ENCODE measurements at places on chromosomes 7 and 10.

DNA sequence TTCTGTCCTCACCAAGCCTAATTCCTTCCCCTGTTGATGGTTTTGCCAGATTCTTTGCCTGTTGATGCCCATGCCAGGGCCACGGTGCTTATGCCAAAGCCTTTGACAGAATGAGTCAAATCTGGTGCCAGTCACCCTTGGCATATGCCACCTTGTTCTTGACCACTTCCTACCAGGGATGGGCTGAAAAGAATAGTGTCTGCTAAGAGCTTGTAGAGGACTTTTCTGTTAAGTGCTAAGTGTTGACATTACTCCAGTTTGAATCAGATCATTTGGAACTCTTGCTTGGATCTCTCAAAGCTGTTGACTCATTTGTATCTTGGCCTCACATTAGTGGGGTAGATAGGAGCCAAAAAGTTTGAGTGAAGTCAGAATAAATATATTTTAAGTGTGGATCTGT lies 661.2 kb downstream of the AUTS2 start:
- DNase-seq, result no peak

DNA sequence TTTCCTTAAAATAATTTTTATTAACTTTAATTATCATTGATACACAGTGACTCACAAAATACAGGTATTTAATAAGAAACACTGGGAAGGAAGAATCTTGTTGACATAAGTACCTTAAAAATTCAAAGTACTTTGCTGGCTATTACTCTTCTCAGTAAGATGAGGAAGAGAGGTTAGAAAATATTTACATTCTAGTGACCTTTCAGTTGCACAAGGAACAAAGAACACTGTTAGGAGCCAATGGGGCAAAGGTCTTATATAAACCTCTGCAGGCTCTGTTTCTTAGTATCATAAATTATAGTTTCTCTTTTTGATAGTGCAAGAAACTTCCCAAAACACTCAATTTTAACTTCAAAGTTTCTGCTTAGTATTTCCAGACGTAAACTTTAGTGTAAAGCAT lies 4.8 kb upstream of the TAX1BP1 start:
- no peak for DNase-seq

DNA sequence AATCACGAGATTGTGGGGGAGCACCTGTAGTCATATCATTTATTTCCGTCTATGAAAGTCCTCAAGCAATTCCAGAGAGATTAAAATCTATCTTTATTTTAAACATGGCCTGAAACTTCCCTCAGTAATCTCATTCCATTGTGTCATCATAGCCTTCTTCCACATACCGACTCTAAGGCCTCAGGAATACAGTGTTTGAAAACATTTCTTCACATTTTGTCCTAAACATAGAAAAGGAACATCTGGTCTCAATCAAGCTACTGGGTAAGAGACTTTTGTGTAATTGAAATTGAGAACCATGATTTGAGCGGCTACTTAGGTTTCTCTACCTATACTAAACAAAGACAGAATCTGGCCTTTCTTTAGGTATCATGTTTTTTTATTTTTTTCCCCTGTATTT lies 78.0 kb upstream of the ELMO1 start:
- no peak for DNase-seq

GRCh38 chr10:126671402-126671975 lies 996 bp upstream of the C10orf90 start:
- no peak for DNase-seq

DNA sequence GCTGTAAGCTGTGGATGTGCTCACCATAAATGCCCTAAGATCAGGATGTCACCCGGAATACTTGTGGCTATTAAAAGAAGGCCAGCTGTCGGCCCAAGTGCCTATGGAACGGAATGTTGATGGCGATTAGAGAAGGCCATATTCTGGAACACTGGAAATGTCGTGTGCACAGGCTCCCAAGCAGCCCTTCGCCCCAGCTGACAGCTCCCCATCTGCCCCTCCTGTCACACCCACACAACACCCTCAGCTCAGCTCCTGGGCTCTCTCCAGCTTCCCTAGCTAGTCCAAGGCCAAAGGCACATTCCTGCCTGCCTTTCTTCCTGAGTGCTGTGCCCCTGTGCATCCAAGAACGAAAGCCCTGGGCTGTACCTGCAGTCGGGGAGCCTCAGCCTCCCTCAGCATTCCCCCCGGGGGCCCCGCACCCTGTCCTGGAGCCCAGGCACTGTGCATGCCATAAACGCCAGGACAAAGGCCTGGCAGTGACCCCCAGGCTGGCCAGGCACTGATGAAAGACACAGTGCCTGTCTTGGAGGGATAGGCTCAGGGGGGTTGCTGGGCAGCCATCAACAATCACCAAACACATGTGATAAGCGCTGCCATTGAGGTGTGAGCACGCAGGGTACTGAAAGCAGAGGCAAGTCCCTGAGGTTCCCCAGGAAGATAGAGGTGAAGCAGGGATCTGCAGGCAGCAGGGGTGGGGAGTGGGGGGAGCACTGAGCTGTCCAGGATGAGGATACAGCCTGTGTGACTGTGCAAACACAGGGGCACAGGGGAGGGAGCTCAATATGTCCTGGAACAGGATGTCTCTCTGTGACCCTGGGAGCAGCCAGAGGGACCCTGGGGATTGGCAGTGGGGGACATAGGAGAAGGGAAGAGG lies 3.7 kb upstream of the LDB3 start:
- DNase-seq, result no peak

GRCh38 chr10:45560262-45560661 lies 112.3 kb downstream of the ZFAND4 start:
- no peak for DNase-seq

GRCh38 chr10:78948621-78949030 lies 120.1 kb upstream of the ZMIZ1 start:
- DNase-seq, result no peak

DNA sequence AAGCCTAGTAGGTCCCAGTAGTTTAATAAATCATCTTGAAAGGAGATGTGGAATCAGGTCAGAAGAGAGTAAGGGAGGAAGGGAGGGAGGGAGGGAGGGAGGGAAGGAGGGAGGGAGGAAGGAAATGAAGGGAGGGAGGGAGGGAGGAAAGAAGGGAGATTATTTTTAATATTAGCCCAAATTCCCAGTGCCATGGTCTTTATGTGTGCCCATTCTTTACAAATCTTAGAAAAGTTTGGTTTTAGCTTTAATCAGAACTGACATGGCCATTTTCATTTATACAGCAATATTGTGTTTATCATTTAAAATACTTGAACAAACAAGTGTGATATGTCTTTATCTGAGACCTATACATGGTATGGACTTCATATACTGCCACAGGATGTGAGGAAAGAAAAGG lies 86.8 kb downstream of the GAD2 start:
- no peak for DNase-seq

- DNase-seq, result no peak
Observed at GRCh38 chr7:50305583-50306493, 1.3 kb downstream of the IKZF1 start.

GRCh38 chr7:132226046-132226956 lies 350.0 kb downstream of the PLXNA4 start:
- no peak for DNase-seq

DNA sequence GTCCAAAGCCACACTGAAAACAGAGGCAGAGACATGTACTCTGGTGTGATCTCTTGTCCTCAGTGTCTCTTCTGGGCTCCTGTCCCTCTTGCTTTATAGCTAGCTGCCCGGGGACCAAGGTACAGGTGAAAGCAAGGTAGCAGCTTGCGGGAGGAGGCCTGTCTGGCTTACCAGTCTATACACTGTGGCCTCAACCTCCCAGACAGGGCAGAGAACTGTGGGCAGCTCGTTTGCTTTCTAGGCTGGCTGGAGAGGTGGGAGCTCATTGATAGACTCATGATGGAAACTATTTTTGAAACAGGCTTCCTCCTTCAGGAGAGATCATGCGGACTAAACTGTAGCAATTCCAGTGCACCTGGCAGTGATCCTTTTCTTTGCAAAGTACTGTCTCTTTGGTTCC lies 4.6 kb downstream of the CYREN start:
- no peak for DNase-seq

- DNase-seq, result no peak
Observed at GRCh38 chr7:130943336-130943901, 209.4 kb upstream of the KLF14 start.

DNA sequence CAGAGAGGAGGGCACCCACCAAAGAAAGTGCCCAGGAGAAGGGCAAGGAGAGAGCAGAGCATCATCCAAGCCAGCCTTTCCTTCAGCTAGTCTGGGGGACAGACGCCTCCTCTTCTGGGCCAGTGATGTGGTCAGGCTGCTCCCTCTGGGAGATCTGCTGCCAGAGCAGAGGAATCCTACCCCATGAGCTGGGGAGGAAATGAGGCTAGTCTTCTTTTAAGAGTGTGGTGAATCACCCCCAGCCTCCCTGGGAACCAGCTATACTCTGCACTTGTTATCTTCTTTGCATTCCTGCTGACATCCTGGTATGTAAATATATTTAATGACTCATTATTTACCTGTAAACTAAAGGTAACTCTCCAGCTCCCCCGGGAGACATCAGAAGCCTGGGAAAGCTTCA lies 41.6 kb upstream of the EPHB6 start:
- DNase-seq, result no peak

GRCh38 chr10:48384699-48384982 lies 78.2 kb downstream of the MAPK8 start:
- no peak for DNase-seq

GRCh38 chr10:79436850-79437103 lies 8.6 kb downstream of the ZCCHC24 start:
- DNase-seq, result no peak

- no peak for DNase-seq
Observed at GRCh38 chr10:20616056-20616671, 280.9 kb downstream of the NEBL start.

DNA sequence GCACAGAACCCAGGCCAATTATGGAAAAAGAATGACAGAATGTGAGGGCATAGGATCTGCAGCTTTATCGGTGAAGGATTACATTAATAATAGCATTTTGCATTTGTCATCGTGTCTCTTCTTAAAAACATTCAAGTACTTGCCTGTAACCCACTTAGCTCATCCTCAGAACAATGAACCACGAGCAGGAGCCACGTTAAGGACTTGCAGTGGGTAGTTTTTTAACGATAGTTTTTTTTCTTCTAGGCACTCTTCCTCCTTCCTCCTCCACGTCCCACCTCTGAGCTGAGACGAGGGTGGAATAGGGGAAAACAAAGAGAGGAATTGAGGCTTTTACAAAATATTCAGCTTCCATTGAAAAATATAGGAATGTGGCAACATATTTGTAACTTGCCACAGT lies 27.1 kb downstream of the CDHR3 start:
- no peak for DNase-seq

DNA sequence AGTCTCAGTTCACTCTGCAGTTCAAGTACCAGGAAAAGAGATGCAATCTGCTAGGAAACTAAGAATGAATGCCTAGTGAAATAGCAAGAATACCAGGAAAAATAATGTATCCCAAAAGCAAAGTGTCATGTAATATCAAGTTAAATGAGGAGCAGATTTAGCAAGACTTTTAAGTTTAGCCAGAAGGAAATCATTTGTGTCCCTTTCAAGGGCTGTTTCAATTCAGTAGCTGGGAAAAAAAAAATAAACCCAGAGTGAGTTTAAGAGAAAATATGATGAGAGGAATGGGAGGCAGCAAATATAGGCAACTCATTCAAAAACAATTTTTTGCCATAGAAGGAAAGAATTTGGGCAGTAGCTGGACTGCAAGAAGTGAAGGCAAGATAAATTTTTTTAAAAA lies 135.8 kb downstream of the DGKB start:
- DNase-seq, result no peak

- DNase-seq, result no peak
Observed at GRCh38 chr10:11073410-11073809, 55.7 kb downstream of the CELF2 start.

GRCh38 chr10:33703501-33704213 lies 369.2 kb upstream of the NRP1 start:
- no peak for DNase-seq

GRCh38 chr7:191981-192649 lies at the start of gene FAM20C:
FAM20C (plus strand) TSS chr7:192571; CDS start chr7:193200, 629 bp downstream.
- peak; percentile 14 for DNase-seq

GRCh38 chr10:1058017-1058416 lies 1.8 kb downstream of the WDR37 start:
- no peak for DNase-seq

DNA sequence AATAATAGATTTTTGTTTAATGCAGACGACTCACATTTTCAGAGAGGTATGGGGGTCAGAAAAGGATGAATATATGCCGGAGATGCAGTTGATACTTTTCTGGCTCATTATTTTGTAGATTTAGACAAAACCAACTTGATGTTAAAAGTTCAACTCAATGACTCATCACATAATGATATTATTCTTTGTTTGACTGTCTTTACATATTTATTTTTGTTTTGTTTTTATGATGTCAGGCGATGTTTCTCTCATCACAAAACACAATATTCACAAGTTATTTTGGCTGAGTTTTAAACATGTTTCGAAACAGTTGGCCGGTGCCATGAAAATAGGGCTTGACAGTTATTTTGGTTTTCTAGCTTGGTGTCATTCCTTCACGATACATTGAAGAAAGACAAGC lies 1.3 kb downstream of the GJD4 start:
- no peak for DNase-seq

DNA sequence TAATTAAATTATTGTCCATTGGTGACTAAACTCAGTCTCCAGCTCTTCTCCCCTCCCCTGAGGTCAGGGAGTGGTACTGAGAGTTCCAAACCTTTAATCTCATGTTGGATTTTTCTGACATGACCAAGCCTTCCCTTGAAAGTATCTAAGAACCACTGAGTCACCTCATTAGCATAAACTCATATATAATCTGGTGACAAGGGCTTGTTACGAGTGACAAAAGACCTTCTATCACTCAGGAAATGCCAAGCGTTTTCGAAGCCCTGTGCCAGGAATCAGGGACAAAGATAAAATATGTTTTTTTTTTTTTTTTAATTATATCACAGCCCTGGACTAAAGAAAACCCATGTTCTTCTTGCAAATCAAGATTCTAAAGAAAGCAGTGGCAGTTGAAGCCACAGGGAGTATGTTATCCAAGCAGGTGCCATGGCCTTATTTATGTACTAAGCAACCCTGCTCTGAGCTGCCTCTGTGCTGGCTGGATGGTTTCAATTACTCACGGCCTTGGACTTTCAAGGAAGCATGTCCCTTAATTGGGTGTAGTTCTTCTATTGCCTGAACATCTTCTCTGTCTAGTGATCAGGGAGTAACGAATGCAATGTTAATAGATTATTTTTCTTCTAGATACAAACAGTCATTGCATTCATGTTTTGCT lies 169.0 kb upstream of the PRKCQ start:
- DNase-seq, result no peak

DNA sequence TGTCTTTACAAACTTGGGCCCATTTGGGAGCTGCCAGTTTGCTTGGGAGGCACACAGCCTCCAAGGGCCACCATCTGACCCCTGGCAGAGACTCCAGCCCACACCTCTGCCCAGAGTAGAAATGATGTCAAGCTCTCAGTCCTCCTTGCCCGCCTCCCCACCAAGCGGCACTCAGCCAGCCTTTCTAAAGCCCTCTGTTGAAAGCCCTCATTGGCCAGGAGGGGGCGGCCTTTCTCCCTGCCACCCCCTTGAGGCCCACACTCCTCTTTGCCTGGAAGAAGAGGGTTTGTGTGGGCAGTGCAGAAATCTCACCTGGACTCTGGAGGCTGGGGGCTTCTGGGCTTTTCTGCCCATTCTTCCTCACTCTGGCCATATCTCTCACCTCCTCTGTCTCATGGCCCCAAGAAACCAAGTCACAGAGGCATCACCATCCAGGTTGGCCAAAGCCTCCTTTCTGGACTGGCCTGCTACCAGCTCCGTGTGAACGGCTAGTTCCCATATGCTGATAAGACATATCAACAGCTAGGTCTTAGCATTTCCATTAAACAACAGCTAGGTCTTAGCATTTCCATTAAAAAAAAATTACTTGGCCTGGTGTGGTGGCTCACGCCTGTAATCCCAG lies 36.1 kb downstream of the UBTD1 start:
- DNase-seq, result peak; percentile 34

- no peak for DNase-seq
Observed at GRCh38 chr7:128362670-128363069, 1.2 kb upstream of the PRRT4 start.

- no peak for DNase-seq
Observed at GRCh38 chr7:80257756-80258155, 123.1 kb downstream of the GNAI1 start.
